ENCODE measurements at places on chromosomes 7 and 10. TPM values are rescaled to one million over a fixed set of nuclear protein-coding genes. Genes with fewer than 3 reads are reported as not detected.

Gene FFAR4
- not detected for total RNA-seq

Gene FANK1
- 0.84 TPM for total RNA-seq

Gene GPR26
- not detected for total RNA-seq

Gene EGFR
- total RNA-seq = 42.0 TPM

Gene ERV3-1
- total RNA-seq = 3.4 TPM

Gene PDLIM1
- 24.2 TPM for total RNA-seq

Gene RASA4B
- total RNA-seq = 0.59 TPM

Gene RPEL1
- total RNA-seq = not detected

Gene ZP3
- total RNA-seq = 2.5 TPM

Gene TBX20
- total RNA-seq = 0.15 TPM

Gene ABLIM1
- 0.59 TPM for total RNA-seq

Gene FAM24A
- not detected for total RNA-seq

Gene AMPH
- total RNA-seq = 1.9 TPM

Measured in bronchus fibroblast of lung (primary cell).